ENCODE measurements at places on chromosomes 11 and 22. TPM values are rescaled to one million over a fixed set of nuclear protein-coding genes. Genes with fewer than 3 reads are reported as not detected.

Gene SPI1
- 168 TPM for total RNA-seq

Gene CYTH4
- 37.9 TPM for total RNA-seq

Gene DKK3
- 217 TPM for total RNA-seq

Gene TH
- not detected for total RNA-seq

Gene PRG3
- total RNA-seq: not detected

Gene SAA1
- total RNA-seq: 13.3 TPM

Gene CASP5
- total RNA-seq: 1.9 TPM

Gene PSMC3
- 79.4 TPM for total RNA-seq

Gene OR51B5
- not detected for total RNA-seq

Gene BCO2
- total RNA-seq: 7.7 TPM

GRCh38 chr22:31268281-31268680 is 24.0 kb downstream of the PIK3IP1 start:
- no peak for DNase-seq

DNA sequence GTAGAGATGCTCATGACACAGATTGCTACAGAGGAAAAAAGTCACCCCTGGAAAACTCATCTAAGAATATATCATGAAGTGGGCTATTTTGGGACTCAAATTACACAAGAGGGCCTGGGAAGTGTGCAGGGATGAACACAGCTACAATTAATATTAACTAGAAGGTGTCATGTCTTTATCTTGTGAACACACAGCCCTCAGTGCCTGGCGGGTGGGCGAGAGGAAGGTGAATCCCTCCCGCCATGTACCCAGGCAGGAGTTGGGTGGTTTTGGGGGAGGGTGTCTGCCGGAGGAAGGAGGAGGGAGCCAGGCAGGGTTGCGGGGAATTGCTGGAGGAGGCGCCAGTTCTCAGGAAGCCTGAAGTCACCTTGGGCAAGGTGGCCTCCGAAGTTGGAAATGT is 5.1 kb upstream of the FAM83F start:
- no peak for DNase-seq

DNA sequence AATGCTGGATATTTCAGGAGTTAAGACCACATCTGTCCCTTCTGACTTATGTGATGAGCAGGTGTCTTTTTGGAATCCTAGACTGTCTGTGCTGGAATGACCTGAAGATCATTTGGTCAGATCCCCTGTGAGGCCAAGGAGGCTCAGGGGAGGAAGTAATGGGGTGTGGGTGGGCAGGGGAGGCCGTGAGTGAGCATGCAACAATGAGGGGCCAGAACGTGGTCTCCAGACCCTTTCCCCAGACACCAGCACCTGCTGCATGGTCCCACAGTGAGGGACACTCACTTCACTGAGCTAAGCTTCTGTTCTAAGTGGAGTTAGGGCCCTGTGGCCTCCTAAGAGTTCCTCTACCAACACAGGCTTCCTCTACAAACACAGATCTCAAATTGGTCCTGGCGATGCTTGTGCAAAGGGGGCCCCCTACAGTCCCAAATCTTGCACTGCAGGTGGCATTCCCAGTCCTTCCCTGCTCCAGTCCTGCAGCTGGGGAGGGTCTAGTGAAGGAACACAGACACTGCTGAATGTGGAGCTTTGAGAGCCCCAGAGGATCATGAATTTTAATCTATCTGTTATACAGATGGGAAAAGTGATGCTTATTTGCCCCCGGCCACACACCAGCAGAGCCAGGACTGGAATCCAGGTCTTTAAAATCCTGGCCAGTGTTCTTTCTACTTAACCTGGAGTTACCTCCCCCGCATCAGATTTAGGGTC is 7.4 kb downstream of the USP2 start:
- peak; percentile 82 for DNase-seq

DNA sequence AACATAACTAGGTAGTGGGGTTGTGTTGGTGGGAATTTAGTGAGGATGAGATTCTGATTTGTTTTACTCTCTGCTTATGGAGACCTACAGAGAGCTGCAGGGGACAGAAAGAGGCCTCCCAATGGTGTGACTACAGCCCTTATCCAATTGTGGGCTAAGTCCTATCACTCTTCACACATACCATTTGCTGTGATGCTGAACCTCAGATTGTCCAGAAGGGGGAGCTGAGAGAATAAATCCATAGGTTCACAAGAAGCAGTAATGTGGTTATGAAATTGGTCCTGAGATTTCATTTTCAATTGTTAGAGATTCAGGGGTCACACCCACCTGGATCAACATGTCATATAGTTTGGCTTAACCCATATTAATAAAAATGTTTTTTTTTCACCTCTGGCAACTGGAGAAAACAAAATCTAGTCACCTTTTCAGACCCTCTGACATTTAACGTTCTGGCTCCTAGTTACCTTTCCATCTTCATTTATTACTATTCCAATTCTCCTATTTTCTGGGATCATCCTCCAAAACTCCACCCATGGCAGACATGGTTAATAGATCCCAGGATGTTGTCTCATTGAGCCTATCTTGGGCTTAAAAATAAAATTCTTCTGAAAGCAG is 53.3 kb upstream of the PTPN5 start:
- DNase-seq: no peak

GRCh38 chr11:109729761-109730160 is 307.8 kb downstream of the C11orf87 start:
- no peak for DNase-seq

DNA sequence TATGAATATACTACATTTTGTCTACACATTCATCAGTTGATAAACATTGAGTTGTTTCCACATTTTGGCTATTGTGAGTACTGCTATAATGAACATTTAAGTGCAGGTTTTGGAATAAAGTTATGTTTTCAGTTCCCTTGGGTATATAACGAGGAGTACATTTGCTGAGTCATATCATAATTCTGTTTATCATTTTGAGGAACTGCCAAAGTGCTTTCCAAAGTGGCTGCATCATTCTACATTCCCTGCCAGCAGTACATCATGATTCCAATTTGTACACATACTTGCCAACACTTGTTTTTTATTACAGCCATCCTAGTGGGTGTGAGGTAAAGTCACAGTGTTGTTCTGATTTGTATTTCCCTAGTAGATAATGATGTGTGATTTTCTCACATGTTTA is 1458.6 kb upstream of the TENM4 start:
- no peak for DNase-seq

- no peak for DNase-seq
Measured at GRCh38 chr11:9073466-9074225, 17.8 kb downstream of the SCUBE2 start.

- DNase-seq: no peak
Measured at GRCh38 chr11:61367406-61367805, 5.2 kb downstream of the TMEM138 start.

DNA sequence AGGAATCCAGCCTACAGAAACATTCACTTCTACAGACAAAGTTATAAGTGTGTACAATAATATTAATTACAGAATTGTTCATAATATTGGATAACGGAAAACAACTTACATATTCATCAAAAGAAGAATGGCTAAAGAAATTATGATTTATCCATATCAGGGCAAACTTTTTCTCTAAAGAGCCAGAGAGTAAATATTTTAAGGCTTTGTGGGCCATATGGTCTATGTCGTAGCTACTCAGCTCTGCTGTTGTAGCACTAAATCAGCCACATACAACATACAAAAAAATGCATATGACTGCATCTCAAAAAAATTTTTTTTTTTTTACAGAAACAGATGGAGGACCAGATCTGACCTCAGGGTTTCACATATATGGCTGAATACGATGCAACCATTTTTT is 96.7 kb upstream of the GALNT18 start:
- DNase-seq: no peak

- peak; percentile 39 for DNase-seq
Measured at GRCh38 chr22:49546811-49547585, 280.7 kb downstream of the BRD1 start.

- no peak for DNase-seq
Measured at GRCh38 chr22:37930270-37930951, 23.0 kb downstream of the C22orf23 start.

DNA sequence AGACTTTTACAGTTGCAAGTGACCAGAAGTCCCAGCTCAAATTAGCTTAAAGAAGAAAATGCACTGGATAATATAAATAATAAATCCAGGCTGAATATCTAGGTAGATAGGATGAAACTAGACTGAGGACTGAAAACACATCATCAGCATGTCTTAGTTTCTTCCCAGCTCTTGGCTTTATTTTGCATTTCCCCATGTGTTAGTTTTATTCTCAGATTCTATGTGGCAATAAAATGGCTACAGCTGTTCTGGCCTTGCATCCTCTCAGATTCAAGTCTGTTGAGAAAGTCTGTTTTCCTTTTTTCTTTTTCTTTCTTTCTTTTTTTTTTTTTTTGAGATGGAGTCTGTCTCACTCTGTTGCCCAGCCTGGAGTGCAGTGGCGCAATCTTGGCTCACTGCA is 22.6 kb upstream of the CAT start:
- no peak for DNase-seq

DNA sequence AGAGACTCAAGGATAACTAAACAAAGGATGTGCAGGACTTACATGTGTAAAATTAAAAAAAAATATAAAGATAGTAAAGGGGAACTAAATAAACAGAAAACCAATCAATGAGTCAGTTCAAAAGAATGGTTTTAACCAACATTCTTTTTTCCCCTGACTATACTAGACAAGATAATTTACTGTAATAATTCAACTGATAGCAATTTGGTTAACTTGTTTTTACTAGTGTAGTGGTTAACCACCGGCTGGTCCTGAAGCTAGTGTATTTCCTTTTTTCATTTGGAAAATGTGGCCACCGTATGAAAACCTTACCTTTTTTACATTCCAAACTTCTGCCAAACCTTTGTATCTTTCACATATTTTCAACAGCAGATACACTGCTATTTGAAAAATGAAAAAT is 123.1 kb downstream of the ARHGAP42 start:
- no peak for DNase-seq

DNA sequence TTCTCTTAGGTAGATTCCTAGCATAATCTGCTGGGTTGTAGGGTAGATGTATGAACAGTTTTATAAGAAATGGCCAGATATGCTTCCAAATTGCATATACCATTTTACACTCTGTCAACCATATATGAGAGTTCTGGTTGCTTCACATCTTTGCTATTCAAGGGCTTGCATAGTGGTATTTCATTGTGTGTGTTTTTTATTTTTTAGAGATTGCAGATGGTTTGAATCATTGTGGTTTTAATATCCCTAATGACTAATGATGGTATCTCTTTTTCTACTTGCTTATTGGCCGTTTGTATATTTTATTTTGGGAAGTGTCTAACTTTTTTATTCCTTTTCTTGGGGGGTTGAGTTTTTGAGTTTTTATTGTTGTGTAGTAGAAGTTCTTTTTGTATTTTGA is 26.9 kb downstream of the RNF214 start:
- no peak for DNase-seq

DNA sequence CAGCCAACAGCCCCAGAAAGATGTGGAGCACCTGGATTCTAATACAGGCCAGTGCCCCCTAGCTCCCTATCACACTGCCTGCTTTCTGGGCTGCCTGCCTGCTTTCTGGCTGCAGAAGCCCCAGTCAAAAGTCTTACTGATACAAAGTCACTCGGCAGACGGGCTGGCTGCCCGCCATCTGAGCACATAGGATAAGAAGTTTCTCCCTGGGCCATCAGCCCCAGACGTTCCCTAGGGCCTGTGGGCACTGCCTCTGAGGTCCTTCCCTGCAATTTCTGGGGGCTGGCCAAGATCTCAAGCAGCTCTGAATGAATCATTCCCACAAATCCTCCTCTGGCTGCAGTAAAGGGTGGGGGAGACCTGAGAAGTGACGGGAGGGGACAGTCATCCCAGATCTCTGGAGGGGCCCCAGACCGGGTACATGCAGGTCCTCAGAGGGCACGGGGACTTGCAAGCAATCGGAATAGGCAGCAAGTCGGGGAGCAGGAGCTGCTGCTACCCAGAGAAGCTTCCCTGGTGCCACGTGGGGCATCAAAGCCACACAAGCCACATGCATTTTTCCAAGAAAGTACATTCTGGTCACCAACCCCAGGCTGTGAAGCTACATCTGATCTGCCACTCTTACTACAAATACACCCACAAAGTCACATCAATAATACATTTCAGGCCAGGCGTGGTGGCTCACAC is 4.7 kb downstream of the TPST2 start:
- peak; percentile 81 for DNase-seq

DNA sequence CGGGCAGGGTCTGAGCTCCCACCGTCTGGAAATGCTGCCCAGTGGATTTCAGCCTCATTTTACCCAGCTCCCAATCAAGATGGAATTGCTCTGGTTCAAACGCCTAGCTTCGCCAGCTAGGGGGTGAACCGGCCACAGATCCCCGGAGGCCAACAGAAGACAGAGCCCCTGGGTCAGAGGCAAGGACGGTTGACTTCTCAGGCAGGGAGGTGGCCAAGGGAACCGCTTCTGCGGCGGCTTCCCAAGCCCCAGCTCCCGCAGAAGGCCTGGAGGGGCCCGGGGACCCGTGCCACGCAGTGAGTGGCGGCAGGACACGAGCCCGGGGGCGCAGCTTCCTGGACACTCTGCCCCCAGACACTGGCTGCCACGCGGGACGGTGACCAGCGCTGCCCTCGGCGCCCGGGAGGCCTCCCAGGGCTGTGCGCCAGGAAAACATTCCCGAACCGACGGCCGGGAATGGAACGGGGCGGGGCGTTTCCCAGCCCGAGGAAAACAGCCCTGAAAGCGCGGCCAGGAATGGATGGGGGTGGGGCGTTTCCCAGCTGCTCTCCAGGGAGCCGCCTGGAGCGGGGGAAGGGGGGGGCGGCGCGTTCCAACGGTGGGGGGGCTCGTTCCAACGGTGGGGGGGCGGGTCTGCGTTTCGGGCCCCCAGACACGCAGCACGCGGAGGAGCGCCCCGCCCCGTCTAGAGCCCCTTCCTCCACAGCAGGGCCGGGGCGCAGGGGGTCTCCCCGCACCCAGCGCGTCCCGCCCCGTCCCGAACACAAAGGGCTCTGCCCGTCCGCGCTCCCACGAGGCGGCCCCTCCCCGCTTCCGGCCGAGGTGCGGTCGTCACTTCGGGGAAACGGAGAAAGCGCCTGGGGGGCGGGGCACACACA is 13.5 kb upstream of the B4GALNT4 start:
- peak; percentile 95 for DNase-seq

DNA sequence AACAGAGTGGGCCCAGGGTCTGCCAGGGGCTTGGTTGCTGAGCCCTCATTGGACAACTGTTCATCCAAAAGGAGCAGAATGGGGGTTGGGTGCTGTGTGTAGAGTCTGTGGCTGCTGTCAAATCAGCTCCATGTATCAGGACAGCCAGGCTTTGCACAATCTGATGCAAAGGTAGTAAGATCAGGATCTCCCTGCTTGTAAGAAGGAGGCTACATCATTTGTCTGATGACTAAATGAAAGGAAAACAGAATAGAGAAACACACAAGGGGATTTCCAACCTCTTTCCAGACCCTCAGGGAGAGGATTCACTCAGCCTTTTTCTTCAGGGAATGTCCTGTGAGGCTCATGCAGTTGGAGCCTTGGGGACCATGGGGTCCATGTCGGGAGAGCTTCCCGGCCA is 7.2 kb downstream of the MICAL2 start:
- no peak for DNase-seq

- peak; percentile 26 for DNase-seq
Measured at GRCh38 chr11:71236836-71237475, 15.4 kb downstream of the SHANK2 start.
